ENCODE measurements at places on chromosomes 4 and X. TPM values are rescaled to one million over a fixed set of nuclear protein-coding genes. Genes with fewer than 3 reads are reported as not detected.

- peak; percentile 93 for DNase-seq
Measured at GRCh38 chr4:113761620-113762185, at the start of gene CAMK2D. Gene CAMK2D, minus strand, starts transcription at chr4:113761738. Its CDS starts 670 bp downstream, at chr4:113761068.

- no peak for DNase-seq
Measured at GRCh38 chrX:7261672-7262332, 113.8 kb upstream of the PUDP start.

GRCh38 chr4:106414366-106414765, 45.8 kb upstream of the GIMD1 start:
- DNase-seq: no peak

DNA sequence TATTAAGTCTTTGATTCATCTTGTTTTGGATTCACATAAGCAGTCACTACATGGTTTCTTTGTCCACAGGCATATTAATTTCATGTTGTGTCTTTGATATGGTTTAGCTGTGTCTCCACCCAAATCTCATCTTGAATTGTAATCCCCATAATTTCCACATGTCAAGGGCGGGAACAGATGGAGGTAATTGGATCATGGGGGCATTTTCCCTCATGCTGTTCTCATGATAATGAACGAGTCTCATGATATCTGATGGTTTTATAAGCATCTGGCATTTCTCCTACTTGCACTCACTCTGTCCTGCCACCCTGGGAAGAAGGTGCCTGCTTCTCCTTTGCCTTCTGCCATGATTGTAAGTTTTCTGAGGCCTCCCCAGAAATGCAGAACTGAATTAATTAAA, 1811.2 kb upstream of the PCDH10 start:
- DNase-seq: no peak

DNA sequence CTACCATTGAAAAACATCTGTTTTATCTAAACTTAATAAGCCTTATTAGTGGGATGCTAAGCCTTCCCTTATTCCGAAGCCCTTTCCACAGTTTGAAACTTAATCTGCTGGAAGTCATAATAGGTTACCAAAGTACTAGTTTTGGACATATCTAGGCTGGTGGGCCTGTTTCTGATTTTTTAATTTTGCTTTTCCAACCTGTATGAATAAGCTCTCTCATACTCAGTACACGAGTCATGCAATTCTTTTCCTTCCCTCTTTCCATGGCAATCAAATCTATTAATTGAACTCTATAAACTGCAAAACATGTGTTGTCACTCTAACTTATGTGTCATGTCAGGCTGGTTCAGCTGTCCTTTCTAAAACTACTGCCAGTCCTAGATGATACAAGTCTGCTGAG, 91.0 kb downstream of the AMMECR1 start:
- no peak for DNase-seq

Gene CHST7
- total RNA-seq: 3.6 TPM

Gene TMPRSS11A
- total RNA-seq: not detected
